ENCODE measurements at places on chromosomes 12 and 14.

DNA sequence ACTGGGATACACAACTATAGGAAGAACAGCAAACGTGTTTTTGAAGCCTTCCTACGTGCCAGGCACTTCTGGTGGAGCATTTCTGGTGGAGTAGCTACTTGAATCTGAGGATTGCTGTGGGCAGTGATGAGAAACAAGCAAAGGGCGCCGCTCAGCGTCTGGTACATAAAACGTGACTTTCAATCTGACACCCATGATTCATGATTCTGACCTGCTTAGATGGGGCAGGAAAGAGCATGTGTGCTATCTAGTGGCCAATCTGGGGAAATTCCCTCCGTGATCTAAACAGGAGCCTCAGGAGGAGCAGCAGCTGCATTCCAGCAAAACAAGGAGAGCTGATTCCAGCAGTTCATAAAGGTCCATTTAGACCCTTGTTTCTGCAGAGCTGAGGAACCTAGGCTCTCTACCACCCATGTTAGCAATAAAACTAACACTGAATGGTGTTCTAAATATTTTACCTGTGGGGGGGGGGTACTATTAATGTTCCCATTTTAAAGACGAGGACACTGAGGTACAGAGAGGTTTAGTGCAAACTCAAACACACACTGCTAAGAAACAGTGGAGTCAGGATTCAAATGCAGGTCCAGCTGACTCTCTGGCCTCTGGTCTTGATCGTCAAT is 37.8 kb downstream of the PAH start:
- no peak for DNase-seq

DNA sequence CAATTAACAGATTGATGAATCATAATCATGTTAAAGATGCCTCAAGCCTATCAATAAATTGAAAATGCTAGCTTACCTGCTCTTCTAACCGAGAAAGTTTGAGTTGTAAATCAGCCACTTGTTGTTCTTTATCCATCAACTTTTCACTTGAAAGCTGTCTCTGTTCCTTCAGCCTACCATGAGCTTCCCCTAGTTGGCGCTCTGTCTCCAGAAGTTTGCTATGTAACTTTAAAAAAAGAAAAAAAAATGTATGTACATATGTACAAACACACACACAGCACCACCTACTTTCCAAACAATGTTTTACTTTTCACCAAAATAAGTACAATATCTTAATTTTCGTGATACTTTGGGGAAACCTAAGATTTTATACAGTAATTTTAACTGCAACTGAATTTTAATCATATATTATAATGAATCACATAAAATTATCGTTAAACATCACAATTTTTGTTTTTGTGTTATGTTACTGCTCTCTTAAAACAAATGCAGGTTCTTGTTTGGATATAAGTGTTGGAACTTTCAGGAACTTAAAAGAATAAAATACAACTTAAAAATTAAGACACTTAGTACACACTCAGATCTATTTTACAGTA is 101.2 kb downstream of the EEA1 start:
- no peak for DNase-seq

- DNase-seq: no peak
Observed at GRCh38 chr14:23398348-23398747, 9.7 kb downstream of the MYH6 start.

DNA sequence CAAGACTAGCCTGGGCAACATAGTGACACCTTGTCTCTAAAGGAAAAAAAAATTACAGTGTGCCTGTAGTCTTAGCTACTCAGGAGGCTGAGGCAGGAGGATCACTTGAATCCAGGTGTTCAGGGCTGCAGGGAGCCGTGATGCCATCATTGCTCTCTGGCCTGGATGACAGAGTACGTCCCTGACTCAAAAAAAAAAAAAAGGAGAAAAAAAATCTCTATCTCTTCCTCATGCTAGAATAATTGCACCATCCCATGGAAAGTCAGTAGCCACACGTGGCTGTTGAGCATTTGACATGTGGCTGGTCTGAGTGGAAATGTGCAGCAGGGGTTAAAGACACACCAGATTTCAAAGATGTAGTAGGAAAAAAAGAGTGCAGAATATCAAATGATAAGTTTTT is 3.8 kb downstream of the RILPL1 start:
- no peak for DNase-seq

DNA sequence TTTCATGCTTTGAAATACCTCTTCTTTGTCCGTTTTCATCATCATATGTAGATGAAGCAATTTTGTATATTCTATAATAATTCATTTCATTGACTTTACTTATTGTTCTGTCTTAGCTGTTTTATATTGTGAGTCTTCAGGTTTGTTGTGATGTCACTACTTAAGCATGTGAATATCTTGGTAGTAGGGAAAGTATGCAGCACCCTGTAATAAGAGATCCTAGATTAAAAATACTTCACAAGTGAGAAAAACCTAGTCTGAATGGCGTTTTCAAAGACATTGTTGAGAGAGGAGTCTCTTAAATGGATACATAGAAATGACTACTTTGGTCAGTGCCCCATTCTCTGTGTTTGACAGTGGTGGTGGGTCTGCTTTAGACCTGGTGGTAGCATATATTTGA is 61.4 kb downstream of the SLC16A7 start:
- DNase-seq: no peak

GRCh38 chr12:53120685-53121525 is 17.6 kb downstream of the SOAT2 start:
- DNase-seq: no peak

- no peak for DNase-seq
Observed at GRCh38 chr12:13816394-13816793, 165.0 kb downstream of the GRIN2B start.

DNA sequence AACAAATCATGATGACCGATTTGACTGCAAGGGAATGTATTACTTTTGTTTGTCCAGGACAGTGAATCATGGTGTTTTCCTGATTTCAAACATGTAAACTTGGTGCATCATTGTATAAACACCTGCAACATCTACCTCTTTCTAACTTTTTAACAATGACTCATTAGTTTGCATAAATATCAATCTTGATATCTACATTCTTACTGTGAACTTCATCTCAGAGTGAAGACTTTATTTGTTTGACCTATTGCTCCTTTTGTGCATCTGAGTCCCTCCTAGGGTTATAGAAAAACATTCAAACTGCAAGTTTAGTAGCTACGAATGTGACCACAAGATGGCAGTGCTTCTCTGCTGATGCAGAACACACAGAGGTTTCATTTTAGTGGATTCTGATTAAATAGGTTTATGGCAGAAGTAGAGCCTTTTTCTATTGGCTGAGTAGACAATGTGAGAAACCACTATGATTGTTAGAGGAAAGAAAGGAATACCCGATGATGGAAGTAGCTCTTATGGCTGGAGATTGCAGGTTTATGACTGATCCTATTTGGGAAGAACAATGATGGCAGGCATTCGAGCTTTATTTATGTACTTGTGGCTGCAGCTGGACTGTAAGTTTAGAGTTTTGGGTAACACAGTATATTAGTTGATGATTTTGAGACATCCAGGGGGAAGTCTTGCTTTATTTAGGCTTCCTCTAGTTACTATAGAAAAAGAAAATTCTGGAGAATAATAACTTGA is 244.2 kb upstream of the OR4E1 start:
- peak; percentile 32 for DNase-seq

- DNase-seq: no peak
Observed at GRCh38 chr12:81128930-81129554, 51.2 kb downstream of the ACSS3 start.

- DNase-seq: no peak
Observed at GRCh38 chr14:61737915-61738314, 24.3 kb upstream of the SNAPC1 start.

DNA sequence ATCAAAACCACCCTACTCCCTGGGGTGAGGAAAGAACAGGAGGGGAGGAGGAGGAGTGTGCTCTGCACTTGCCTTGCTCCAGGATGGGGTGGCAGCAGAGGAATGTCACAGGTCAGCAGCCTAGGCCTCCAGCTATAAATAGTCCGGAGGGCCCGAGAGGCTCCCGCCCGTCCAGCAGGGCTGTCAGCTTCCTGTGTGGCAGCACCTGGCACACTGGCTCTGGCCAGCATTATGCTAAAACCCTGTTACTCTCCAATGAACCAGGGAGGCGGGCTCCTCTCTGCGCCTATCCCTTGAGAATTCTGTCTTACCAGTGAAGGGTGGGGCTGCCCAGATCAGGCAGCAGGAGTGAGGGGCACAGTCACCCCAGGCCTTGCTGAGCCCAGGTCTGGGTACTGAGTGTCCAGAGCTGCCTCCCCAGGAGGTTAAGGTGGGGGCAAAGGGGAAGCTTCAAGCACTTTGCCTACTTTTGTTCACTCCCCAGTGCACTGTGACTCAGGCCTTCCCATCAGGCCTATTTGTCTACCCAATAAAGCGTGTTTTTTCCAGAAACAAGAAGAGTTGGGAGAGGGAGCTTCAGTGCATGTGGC is 1.2 kb upstream of the COX14 start:
- DNase-seq: no peak

DNA sequence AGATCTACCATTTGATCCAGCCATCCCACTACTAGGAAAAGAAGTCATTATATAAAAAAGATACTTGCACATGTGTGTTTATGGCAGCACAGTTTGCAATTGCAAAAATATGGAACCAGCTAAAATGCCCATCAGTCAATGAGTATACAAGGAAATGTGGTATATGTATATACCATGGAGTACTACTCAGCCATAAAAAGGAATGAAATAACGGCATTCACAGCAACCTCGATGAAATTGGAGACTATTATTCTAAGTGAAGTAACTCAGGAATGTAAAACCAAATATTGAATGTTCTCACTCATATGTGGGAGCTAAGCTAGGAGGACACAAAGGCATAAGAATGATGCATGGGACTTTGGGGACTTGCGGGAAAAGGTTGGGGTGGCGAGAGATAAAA is 402.6 kb downstream of the RAD51B start:
- DNase-seq: no peak

DNA sequence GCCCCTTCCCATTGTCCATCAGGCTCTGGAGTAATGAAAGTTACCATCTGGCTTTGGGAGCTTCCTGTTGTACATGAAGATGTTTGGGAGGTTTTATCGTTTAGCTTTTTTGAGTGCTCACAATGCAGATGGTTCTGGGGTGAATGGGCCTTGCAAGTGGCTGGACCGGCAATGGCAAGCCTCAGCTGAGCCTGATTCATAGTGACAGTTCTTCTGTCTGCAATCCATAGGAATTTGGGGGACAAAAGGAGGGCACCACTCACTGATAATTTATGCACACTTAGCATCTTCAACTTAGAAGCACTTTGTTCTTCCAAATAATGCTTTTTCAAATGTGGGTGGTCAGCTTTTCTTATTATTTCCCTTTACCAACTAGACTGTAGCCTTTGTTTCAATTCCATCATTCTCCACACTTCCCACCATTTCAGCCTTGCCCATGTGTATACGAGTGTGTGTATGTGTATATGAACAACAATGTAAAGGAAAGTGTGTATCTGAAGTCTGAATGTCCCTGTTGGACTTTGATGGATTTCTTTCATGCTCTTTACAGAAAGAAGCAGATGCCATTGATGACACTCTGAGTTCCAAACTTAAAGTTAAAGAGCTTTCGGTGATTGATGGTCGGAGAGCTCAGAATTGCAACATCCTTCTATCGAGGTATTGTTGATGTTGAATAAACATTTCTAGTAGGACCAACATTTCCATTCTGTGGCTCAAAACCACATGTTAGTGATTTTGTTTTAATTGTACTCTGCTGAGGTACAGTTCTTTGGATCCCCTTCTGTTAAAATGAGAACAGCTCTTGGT is 125.5 kb downstream of the GPR135 start:
- no peak for DNase-seq

DNA sequence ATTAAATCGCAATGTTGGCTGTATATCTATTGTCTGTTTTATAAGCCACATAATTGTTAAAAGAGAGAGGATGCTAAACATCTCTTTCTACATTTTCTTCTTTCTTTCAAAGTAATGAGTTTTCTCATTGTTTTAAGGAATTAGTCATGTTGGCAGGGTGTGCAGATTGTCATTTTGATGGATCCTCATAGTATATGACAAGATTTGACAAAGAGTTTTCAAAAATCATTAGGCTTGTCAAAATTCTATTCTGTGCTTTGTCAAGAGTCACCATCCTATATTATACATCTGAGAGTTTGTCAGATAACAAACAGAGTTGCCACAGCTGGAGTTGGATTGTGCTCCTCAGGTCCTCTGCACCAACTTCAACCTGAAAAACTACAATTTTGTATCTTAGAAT is 35.4 kb upstream of the APPL2 start:
- DNase-seq: no peak

DNA sequence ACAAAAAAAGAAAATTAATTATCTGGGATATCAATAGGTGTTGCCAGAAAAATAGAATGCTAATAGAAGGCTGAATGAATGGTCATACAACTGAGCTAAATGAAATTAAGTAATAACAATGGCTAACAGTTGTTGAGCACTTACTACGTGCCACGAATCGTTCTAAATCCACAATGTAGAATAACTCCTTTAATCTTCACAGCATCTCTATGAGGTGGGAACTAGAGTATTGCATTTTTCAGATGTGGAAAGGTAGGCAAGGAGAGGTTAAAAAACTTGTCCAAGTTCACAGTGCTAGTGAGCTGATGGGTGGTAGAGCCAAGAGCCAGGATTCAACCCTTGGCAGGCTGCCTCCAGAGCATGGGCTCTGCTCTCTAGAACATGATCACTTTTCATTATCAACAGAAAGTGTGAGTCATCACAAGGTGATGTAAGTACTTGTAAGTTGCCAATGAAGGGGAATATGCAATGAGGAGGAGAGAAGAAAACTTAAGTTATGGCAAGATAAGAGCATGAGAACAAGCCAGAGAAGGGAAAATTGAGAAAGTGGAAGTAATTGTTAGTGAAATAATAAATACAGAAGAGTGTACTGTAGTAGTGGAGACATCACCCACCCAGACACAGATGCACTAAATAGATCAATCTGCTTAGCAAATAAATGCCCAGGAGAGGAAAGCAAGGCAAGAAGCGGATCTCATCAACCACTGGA is 122.1 kb downstream of the PRKD1 start:
- DNase-seq: no peak

Data from T-helper 9 cell (primary cell).